Left kidney (tissue), 8 donors: ENCODE measurements at places on chromosomes 13 and 19.

DNA sequence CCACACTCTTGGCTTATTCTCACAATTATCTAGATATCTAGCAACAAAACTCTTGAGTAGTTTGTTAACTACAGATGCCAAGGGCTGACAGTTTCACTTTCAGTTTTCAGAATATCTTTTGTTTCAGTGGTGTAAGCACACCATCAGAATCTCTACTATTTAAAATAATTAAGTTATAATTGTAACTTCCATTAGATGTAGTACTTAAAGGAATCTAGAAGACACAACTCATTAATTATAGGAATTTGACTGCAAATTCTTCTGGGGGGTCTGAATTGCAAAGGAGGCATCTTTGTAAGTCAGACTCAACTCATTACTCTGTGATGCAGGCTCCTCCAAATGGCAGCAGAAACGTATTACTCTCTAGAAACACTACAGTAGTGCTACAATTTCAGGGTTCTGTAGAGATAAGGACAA lies 44.9 kb upstream of the USPL1 start:
- DNase-seq: peak; percentile 51

- DNase-seq: no peak
Observed at GRCh38 chr13:20498659-20499058, 27.0 kb downstream of the CRYL1 start.

DNA sequence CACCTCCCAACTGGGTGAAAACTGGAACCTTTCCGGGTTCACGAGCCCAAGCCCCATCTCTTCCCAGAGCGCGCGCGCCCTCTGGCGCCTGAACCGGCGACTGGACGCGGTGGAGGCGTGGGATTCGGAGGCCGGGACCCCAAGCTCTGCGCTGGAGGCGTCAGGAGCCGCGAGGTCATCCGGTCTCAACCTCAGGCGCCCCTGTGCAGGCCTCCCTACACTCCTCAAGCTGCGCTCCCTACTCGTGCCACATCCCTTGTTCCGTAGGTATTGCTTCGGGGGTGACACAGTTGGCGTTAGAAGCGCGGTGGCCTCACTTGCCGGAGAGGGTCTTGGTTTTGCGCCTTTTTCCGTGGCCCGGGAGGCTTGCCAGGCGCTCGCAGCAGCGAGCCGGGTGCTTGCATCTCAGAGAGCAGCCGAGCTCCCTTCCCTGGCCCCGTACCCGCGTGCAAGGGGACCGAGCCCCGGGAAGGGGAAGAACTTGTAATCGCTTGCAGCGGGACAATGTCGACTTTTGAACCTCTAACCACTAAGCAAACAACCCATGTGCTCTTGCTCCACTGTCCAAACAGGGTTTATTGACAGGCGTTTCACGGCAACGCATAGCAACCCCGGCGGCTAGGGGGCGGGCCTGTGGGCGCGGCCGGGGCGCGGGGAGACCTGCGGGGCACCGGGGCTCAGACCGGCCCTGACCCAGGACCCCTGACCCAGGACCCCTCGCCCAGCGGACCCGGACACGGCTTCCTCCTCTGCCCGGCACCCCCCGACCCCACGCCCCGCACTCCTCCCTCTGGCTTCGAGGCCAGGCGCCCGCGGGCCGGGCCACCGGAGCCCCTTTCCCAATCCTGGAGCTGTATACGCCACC lies 8.5 kb downstream of the CDX2 start:
- DNase-seq: no peak

GRCh38 chr13:98098516-98098915 lies 44.4 kb upstream of the FARP1 start:
- DNase-seq: peak; percentile 46

DNA sequence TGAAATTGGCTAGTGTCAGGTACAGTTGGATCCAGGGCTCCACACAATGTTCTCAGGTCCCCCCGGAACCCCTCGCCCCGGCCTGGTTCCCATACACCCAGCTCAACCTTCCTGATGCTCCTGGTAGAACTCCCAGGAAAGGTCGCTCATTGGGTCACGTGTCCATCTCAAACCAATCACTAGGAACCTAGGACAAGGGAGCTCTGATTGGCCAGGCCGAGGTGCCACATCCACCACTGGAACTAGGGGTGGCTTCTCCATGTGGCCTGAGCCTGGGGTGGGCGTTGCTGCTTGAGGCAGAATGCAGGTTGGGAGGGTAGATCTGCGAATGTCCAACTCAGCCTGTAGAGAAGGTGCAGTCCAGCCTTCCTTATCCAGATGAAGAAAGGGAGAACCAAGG lies 6.9 kb upstream of the MEF2B start:
- no peak for DNase-seq

- no peak for DNase-seq
Observed at GRCh38 chr13:79724348-79725103, 243.6 kb downstream of the NDFIP2 start.

GRCh38 chr13:98710521-98710920 lies 42.0 kb downstream of the SLC15A1 start:
- no peak for DNase-seq

GRCh38 chr13:79663977-79664636 lies 183.2 kb downstream of the NDFIP2 start:
- no peak for DNase-seq

GRCh38 chr19:49387936-49388372 lies at the start of gene KASH5:
Gene KASH5, plus strand, starts transcription at chr19:49388249. Its CDS starts 2,635 bp downstream, at chr19:49390884.
- no peak for DNase-seq

GRCh38 chr13:111431206-111431605 lies 110.8 kb downstream of the TEX29 start:
- no peak for DNase-seq

- no peak for DNase-seq
Observed at GRCh38 chr13:66534561-66534960, 695.6 kb downstream of the PCDH9 start.

DNA sequence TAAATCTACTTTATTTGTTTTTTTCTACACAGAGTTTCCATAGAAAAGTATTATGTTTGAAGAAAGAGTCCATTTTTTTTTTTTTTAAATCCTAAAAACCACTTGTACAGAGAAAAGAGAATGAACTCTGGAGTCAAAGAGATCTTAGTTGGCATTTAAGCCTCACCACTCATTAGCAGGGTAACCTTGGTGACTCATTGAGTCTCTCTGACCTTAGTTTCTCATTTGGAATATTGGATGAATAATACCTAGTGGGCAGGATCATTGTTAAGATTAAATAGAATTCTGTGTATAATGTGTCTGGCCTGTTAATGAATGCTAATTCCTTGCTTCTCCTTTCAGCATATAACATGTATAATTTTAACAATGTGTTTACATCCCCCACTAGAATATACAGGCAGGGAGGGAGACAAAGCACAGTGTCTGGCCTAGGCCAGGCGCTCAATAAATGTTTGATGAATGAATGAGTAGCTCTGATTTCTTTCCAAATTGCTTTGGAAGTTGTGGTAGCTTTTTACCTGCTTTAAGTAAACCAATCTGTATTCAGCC lies 48.7 kb upstream of the MYCBP2 start:
- DNase-seq: no peak

DNA sequence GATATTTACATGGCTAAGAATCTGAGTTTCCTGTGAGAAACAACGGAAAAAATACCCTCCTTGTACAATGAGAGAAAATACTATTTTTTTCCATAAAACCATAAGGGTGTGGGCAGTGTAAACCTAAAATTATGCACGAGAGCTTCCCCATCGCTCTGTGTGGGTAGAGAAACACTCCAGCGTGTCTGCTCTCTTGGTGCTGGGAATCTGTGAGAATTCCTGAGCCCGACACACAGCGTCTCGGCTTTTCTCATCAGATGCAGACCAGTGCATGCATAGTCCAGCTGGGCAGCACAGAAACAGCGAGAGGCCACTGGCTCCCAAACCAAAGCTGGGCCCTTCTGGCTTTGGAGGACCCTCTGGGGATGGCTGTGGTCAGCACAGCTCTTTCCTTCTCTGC lies 12.0 kb downstream of the PLPP2 start:
- DNase-seq: no peak

GRCh38 chr19:28010656-28011055 lies 1202.3 kb downstream of the UQCRFS1 start:
- no peak for DNase-seq

DNA sequence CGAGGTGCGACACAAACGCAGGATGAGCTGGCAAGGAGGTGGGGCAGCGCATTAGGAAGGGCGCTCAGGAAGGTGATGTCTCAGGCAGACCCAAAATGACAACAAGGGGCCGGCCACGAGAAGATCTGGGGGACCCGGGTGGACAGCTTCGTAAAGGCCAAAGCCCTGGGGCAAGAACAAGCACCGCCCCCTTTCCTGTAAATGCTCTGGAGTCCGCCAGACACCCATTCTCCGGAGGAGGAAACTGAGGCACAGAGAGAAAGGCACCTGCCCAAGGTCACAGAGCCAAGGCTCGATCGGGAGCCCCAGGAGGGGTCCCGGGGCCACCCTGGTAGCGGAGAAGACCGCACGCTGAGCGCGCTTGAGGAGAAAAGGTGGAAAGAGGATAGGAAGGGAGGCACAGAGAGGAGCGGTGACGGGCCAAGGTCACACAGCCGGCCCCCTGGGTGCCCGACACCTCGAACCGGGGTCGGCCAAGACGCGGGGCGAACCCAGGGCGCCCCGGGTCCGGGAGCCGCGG lies 571 bp downstream of the SAFB2 start:
- no peak for DNase-seq

- no peak for DNase-seq
Observed at GRCh38 chr13:26531742-26532141, 25.7 kb upstream of the WASF3 start.

GRCh38 chr13:82678052-82678451 lies 1204.2 kb downstream of the SLITRK1 start:
- no peak for DNase-seq

DNA sequence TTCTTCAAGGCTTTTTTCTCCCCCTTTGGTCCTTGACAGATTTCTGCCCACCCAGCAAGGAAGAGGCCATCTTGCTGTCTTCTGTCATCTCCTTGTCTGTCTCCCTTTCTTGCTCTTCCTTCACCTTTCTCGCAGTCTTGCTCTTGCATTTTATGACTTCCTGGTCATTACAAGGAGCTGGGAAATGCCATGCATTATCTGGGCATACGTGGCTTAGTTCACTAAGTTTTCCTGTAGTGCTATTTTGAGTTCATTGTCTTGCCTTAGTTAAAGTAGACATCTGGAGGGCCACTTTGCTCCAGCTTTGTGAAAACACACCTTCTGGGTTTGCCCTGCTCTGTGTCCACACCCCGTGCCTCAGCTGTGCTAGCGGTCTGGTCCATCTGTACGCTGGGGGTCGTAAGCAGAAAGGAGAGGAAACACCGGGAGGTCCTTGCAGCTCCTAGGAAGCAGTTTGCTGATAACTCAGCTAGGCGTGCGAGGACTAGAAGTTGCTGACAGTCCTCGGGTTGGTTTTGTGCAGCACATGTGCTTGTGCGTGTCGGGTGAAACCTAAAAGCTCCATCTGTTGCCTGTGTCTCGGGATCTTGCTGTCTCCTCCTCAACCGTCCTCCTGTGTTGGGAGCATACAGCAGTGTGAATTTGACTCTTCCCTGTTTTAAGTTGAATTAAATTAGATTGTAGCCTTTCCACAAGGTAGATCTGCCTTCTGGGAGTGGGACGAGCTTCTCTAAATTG lies 59.4 kb downstream of the ARHGEF7 start:
- DNase-seq: no peak

- DNase-seq: no peak
Observed at GRCh38 chr19:18203408-18203862, 407 bp downstream of the RAB3A start.

DNA sequence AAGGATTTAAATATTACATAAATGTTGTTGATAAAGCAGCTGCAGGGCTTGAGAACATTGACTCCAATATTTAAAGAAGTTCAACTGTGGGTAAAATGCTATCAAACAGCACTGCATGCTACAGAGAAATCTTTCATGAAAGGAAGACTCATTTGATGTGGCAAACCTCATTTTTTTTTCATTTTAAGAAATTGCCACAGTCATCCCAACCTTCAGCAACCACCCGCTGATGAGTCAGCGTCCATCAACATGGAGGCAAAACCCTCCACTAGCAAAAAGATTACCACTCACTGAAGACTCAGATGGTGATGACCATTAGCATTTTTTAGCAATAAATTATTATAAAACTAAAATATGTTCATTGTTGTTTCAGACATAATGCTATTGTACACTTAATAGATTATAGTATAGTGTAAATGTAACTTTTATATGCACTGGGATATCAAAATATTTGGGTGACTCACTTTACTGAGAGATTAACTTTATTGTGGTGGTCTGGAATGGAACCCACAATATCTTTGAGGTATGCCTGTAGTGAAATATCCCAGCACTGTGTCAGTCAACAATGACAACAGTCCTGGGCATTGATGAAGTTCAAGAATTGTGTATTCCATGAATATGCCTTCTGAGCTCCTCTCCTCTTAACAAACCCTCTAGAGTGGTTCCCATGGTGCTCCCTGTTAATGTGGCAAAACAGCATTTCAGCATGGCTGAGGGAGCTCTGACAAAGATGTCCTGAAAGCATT lies 52.4 kb upstream of the SOX21 start:
- no peak for DNase-seq

DNA sequence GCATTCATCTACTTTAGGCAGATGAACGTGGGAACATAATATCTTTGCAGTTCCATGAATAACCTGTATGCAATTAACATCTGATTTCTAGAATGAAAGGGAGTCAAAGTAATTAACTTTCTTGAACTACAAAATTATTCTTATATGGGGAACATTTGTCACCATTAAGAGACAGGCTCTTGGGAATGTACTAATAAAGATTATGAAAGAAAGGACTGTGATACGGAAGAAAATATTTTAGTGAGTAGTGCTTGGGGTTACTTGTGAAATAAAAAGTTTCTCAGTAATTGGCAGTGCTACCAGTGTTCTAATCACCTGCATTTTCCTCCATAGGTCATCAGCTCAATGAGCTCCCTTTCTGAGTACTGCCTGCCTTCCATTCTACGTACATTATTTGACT lies 85.4 kb downstream of the FRY start:
- DNase-seq: no peak

DNA sequence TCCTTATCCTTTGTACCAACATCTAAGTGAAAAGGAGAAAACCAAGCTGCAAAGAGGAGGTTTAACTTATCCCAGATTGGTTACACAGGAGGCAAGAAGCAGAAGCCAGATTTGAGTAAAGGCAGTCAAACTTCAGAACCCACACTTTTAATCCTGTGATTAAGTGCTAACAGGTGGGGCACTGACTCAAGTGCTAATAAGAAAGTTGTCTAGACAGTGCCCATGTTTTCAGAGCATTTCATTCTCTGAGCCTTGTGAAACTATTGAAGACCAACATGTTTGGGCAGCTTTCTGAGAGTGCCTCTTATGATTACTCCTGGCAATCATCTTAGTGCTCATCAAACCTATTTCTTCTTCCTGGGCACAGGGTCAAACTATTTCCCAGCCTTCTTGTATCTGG lies 380.8 kb downstream of the KCNRG start:
- no peak for DNase-seq

- no peak for DNase-seq
Observed at GRCh38 chr13:40537146-40537895, 129.1 kb downstream of the FOXO1 start.

DNA sequence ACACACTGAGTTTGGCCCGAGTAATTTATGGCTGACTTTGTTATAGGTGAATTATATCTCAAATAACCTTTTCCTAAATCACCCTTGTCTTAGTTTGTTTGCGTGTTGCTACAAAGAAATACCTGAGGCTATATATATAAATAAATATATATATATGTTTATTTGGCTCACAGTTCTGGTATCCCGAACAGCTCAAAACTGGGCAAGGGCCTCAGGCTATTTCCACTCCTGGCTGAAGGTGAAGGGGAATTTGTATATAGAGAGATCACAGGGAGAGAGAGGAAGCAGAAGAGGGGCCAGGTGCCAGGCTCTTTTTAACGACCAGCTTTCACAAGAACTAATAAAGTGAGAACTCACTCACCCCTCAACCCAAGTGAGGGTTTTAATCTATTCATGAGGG lies 159.9 kb upstream of the STARD13 start:
- no peak for DNase-seq

GRCh38 chr13:112588490-112589297 lies 741 bp upstream of the TUBGCP3 start:
- no peak for DNase-seq

- no peak for DNase-seq
Observed at GRCh38 chr19:1206864-1207450, 1.4 kb downstream of the STK11 start.
